Right lobe of liver (tissue), 6 donors: ENCODE measurements at places on chromosomes 11 and 22. TPM values are rescaled to one million over a fixed set of nuclear protein-coding genes. Genes with fewer than 3 reads are reported as not detected.

DNA sequence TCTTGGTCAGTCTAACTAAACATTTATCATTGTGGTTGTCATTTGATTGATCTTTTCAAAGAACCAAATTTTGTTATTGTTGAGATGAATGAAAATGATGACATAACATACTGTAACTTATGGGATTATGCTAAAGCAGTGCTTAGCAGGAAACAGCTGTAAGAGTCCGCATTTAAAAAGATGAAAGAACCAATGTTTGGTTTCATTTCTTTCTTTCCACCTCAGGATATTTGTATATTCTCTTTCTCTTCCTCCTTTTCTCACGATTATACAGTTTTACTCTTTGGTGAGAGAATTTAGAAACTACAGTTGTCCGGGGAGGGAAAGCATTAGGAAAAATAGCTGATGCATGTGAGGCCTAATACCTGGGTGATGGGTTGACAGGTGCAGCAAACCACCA is 23.1 kb downstream of the PIH1D2 start:
- no peak for DNase-seq

GRCh38 chr22:18136563-18137320 is 13.2 kb upstream of the USP18 start:
- DNase-seq: no peak

- no peak for DNase-seq
Observed at GRCh38 chr22:42332089-42332488, 61.6 kb upstream of the TCF20 start.

DNA sequence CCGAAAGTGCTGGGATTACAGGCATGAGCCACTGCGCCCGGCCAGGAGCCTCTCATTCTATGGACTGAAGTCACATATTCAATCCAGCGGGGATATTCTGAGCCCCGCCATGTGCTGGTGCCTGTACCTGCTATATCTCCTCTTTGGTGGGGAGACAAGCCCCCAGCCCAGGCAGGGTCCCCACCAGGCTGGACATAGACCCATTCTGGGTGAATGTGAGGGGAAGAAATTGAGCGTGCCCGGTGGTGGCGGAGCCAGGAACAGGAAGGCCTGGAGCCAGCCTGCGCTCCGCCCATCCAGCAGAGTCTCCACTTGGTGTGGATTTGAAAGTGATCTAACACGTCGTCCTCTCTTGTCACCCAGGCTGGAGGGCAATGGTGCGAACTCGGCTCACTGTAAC is 38.0 kb upstream of the CSNK1E start:
- no peak for DNase-seq

GRCh38 chr11:29985248-29985647 is 31.6 kb downstream of the KCNA4 start:
- no peak for DNase-seq

DNA sequence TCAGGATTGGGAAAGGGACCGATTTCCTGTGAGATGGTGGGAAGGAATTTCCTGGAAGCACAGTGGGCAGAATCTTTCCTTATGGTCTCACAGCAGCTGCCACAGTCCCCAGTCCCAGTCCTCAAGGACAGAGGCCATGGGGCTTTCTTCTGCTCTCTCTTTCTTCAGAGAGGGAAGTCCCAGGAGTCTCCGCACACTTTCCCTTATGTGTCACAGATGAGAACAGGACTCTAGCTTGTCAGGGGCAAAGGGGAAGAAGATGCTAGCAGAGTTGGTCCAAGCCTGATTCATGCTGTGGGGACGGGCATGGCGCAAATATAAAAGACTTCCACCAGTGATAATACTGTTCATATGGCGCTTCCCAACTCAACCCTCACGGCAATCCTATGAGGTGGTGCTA is 7.5 kb upstream of the PPFIA1 start:
- peak; percentile 11 for DNase-seq

DNA sequence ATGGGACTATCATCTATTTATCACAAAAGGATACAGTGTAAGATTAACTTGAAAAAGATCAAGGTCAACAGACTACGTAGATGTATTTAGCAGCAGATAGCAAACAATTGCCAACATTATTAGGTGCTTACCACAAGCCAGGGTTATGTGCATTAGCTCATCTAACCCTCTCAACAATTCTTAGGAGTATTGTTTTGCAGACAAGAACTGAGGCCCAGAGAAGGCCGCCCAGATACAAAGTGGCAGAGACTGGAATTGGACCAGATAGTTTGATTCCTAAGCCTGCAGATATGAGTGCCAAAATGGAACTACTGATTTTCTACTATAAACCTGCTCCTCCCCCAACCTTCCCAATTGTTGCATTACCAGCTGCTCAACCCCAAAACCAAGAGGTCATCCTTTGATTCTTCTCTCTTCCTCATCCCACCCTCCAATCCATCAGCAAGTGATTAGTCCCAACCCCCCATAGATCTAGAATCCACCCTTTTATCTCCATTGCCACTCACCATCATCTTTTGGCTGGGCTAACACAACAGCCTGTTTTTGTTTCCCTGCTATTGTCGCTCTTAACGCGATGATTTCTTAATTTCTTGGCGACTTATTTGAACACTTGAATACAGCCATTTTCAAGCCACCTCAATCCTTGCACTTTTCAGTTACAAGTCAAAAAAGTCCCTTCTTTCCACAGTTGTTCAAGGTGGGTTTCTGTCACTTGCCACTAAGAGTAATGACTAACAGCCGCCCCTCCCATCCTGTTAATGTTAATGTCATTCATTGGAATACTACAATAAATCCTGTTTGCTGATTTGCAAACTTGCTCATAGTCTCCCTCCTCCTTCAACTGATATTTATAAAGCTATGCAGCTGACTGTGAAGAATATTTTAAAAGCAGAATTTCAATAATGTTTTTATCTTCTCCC is 2.7 kb downstream of the TMEM123 start:
- no peak for DNase-seq

- DNase-seq: no peak
Observed at GRCh38 chr11:76640501-76640900, 30.0 kb downstream of the LRRC32 start.

GRCh38 chr11:132948252-132948651 is 584.0 kb downstream of the OPCML start:
- DNase-seq: no peak

DNA sequence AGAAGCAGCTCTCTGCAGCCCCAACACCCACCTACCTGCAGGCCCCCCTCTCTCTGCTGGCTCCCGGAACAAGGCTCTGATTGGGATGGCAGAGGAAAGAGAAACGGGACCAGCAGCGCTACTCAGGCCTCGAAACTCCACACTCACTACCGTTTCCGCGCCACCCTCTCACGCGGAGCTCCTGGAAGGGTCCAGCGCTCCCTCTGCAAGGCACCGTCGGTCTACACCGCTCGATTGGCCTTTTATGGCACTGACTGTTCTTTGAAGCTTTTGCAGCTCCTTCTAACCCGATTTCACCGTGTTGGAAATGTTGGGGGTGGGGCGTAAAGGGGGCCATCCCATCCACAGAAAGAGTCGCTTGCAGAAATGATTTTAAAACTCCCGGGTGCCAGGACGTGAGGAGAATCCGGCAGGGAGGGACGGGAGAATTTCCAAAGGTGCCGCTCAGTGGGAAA is 323 bp upstream of the PANX1 start:
- DNase-seq: peak; percentile 58

GRCh38 chr22:30486661-30487115 is 14.9 kb upstream of the SEC14L3 start:
- DNase-seq: peak; percentile 43

- DNase-seq: no peak
Observed at GRCh38 chr22:35854334-35854733, 136.7 kb downstream of the APOL5 start.

GRCh38 chr22:28711820-28712777 is 29.5 kb downstream of the CHEK2 start:
- no peak for DNase-seq

DNA sequence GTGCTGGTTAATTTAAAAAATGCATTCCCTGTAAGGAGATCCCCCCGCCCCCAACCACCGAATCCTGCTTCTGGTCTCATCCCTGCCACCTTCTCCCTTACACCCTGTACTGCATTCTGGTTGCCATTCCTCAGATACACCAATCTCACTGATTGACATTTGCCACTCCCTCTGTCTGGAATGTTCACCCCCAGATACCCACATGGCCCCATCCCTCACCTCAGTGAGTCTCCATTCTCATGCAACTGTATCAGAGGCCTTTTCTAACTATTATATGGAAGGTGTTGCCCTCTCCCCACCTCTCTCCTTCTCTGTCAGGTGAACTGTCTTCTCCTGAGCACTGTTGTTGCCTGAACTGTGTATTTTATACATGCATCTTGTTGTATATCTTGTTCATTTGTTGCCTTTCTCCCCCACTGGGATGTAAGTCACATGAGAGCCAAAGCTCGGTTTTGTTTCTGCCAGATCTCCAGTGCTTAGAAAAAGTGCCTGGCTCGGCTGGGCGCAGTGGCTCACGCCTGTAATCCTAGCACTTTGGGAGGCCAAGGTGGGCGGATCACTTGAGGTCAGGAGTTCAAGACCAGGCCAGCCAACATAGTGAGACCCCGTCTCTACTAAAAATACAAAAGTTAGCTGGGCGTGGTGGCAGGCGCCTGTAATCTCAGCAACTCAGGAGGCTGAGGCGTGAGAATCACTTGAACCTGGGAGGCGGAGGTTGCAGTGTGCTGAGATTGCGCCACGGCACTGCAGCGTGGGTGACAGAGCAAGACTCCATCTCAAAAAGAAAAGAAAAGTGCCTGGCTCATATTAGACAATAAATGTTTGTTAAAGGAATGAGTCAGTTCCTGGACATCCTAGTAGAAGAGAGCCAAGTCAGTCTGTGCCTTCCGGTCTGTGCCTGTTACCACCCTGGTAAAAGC is 61.0 kb downstream of the TNRC6B start:
- DNase-seq: no peak

DNA sequence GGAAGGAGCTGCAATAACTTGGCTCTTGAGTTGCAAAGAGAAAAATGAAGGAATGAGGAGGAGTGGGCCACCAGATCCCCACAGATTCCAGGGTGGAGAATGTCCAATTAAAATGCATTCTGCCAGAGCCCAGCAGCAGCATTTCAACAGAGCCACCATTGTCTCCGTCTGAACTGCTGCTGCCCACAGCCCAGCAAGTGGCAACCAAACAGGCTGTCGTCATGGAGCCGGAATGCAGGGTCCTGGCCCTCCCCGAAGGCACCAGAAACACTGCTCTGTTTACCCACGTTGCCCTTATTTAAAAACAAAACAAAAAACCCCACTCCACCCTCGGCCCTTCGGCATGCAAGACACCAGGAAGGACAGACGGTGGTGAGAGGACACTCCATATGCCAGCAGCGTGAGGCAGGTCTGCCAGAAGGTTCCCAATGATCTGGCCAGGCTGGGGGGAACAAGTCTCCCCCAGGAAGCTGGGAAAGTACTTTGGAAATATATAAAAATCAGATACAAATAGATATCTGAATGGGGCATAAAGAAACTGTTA is 32.5 kb downstream of the PLEKHA7 start:
- DNase-seq: no peak

DNA sequence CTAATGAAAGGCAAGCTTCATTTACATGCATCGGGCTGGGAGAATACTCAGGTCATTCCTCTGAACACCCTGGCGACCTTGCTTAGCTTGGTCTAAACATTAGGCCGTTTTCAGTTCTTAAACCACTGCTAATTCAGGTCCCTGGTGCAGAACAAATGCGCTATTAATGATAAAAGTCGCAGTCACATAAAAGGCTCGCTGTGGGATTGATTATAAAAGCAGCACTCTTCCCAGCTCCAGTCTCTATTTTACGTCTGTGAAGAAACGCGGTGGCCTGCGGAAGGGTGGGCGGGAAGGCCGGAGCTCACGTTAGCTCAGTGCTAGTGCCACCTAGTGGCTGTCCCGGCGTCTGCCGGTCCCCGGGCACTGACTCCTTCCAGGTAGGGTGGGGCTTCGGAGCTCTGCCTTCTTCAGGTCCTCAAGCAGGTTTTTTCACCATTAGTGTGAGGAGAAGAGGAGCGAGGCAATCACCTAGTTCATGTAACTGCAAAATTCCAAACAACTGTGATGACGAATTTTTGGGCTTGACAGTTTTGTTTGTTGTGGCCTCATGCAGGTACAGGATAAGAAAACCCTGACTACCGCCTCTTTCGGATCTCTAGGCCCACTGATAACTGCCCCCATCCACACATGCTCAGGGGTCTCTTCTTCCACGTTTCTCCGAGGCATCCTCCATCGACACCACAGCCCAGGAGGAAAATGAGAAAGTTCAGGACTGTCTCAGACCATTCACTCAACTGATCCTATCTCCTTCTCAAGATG is 66.5 kb upstream of the CLMP start:
- DNase-seq: peak; percentile 85

MN1 gene
- 0.35 TPM for total RNA-seq

GNAZ gene
- 0.20 TPM for total RNA-seq

SLC37A4 gene
- total RNA-seq: 78.5 TPM
